ENCODE measurements at places on chromosomes 16 and 17.

- no peak for DNase-seq
These were observed 1.2 kb downstream of the SRR start for GRCh38 chr17:2304931-2305330.

GRCh38 chr17:66930933-66931332 is 33.6 kb upstream of the CACNG4 start:
- no peak for DNase-seq

DNA sequence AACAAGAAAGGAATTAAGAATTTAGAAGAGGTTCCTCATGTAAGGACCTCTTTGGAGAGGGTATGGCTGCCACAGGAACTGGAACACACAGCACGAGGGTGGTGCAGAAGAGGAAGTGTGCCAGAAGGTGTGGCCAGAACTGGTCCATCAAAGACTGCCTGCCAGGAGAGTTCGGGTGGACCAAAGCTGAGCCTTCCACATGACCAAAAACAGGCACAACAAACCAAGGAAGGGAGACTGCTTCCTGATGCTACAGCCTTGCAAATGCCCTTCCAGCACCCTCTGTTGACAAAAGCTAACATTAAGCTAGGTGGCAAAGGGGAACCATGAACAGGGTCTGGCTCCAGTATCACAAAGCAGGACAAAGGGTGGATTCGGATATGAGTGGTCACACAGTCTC is 125.8 kb upstream of the TMEM97 start:
- no peak for DNase-seq

DNA sequence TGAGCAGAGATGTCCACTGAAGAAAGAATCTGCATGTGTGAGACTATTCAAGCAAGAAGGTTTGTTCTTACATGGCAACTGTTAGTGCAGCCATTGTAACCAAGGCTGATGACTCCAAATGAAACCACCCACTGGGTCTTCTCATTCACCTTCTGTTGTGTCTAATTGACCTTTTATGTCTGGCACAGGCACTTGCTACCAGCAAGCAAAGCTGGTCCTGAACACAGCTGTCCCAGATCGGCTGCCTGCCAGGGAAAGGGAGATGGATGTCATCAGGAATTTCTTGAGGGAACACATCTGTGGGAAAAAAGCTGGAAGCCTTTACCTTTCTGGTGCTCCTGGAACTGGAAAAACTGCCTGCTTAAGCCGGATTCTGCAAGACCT is 3.6 kb downstream of the CDC6 start:
- DNase-seq: no peak

Measured in activated CD8-positive, alpha-beta memory T cell treated with anti-CD3 and anti-CD28 coated beads, Interleukin-2, amount 10 ng/mL, durations not matched to agents 7 days and 5 days (primary cell).